ENCODE measurements at places on chromosomes 16 and 17.

- DNase-seq, result peak; percentile 95
Observed at GRCh38 chr16:81797443-81797842, 18.4 kb downstream of the PLCG2 start.

DNA sequence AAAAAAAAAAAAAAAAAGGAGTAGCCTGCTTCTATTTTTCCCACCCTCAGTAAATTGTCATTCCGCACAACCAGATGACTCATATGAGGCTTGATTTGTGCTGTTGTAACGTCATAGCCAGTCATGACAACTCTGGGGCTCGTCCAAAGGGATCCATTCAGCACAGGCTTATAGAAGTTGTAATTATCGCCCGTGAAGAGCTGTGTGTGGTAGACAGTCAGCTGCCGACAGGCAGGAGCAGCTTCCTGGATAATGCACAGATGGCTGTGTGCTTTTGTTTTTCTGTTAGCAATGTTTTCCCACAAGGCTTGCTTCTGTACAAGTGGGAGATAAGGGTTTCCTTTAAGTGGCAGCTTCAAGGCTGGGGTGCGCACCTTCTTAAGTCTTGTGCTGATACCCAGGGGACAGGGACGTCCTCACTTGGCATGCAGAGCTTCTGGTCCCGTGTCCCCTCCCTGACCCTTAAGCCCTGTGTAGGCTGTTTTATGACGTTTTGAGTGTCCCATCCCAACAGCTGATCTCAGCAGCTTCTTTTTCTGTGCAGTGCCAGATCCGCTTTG is 26.0 kb downstream of the SNX29 start:
- no peak for DNase-seq

DNA sequence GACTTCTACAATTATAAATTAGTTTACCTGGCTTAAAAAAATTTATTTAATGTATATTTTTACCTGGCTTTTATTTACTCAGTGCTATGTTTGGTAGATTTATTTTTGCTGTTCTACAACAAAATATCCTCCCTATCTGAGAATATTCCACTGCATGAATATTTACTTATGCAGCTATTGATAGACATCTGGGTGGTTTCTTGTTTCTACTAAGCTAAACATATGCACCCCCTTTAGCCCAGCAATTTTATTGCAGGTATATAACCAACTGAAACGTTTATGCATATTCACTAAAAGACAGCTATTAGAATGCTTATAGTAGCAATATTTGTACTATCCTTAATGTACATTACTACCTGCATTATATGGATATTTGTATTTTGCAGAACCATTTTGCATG is 187.7 kb upstream of the CPHXL start:
- no peak for DNase-seq

GRCh38 chr17:59733697-59734096 is 26.2 kb downstream of the VMP1 start:
- DNase-seq, result no peak

- no peak for DNase-seq
Observed at GRCh38 chr17:78324391-78325075, 35.3 kb downstream of the SOCS3 start.

- DNase-seq, result no peak
Observed at GRCh38 chr16:71504901-71505300, 15.8 kb upstream of the ZNF19 start.

GRCh38 chr16:27107185-27107592 is 40.5 kb downstream of the C16orf82 start:
- DNase-seq, result no peak

DNA sequence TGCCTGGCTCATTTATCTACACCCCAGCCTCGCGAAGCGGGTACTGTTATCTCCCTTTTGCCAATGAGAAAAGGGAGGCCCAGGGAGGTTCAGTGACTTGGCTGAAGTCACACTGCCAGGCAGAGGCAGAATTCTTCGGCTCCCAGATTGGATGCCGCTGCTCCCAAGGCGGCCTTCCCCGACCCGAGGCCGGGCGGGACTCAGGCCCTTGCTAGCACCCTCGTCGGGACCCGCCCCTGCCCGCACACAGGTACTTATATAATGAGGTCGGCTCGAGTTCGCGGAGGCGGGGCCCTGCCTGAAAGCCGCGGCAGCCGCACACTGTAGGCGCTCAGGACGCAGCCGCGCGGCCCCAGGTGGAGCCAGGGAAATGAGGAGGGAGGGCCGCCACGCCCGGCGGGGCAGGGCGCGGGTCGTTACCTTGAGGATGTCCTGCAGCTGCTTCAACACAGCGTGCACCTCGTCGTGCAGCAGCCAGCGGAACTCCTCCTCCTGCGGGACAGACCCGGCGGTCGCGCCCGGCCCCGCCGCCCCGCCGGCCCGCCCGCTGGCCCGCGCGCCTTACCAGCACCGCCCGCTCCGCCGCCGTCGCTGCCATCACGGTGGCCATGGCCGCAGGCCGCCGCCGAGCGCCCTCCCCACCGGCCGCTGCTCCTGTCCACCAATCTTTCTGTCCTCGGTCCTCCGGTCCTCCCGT is at the start of gene ROGDI:
Gene ROGDI (minus strand): TSS at position 672 of the 697 bp plus-strand sequence. CDS start 62 bp downstream, at position 610.
- no peak for DNase-seq

DNA sequence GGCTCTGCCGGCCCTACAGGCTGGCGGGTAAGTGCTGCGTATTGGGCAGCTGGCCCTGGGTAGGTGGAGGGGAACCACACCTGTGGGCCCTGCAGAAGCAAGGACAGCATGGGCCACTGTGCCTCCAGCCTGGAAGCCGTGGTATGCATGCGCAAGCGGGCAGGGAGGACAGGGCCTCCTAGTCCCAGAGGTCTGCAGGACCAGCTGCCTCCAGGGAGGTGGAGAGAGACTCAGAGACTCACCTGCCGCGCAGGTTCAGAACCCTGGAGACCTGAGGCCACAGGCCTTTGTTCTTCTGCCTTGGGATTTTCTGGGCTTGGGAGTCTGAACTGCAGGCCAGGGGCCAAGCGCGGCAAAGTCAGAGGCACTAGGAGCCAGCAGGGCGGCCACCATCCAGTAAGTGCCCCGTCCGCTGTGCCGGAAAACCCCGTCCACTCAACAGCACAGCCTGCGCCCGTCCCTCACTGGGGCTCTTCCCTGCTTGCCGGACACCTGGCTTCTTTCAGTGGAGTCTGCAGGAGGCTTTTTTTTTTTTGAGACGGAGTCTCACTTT is 8.8 kb upstream of the RAB40C start:
- no peak for DNase-seq

DNA sequence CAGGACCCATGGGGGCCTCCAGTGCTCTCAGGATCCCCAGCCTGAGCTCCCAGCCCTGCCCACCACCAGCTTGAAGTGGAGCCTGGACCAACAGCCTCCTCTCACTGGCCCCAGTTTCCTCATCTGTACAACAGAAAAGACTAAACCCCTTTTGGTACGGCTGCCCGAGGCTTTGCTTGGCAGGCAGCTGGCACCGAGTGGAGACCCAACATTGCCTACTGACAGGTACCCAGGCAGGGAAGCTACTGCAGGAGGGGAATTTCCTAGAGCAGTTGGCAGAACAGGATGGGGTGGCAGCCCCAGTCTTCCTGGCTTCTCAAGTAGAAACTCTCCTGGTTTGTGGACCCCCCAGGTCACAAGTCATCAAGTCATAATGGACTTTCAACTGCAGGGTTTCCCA is 14.2 kb downstream of the SREBF1 start:
- no peak for DNase-seq

DNA sequence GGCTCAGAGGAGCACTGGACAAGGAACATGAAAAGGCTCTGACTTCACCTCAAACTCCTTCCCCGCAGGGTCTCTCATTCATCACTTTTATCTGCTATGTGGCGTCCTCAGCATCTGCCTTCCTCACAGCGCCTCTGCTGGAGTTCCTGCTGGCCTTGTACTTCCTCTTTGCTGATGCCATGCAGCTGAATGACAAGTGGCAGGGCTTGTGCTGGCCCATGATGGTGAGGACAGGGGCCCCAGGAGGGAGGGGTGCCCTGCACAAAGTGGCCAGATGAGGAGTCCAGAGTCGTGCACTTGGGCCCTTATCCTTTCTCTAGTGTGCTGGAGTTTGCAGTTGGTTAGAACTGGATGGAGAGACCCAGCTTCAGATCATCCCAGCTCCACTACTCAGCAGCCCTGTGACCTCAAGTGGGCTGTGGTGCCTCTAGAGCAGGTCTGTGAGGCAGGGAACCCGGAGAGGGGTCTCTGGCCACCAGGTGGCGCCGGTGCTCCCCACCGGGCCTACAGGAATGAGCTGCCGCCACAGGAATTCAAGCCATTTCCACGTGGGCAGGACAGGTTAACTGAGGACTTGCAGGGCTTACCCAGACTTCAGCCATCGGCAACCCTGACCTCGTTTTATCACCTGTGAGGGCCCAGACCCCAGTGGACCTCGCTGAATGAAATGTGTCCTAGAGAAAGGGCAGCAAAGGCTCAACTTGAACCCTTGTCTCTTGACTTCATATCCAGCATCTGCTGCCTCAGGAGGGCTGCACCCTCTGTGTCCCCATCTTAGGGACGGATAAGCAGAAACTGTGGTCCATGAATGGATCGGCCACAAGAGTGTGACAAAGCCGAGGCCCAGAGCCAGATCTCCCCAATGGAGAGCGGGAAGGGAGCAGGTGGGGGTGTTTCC is 4.0 kb downstream of the CMTM3 start:
- DNase-seq, result no peak

All from GM12878 (cell line).